ENCODE measurements at places on chromosomes 5 and 9.
A peak's percentile ranks its signal among the peaks of the same experiment; 100 is the strongest.

DNA sequence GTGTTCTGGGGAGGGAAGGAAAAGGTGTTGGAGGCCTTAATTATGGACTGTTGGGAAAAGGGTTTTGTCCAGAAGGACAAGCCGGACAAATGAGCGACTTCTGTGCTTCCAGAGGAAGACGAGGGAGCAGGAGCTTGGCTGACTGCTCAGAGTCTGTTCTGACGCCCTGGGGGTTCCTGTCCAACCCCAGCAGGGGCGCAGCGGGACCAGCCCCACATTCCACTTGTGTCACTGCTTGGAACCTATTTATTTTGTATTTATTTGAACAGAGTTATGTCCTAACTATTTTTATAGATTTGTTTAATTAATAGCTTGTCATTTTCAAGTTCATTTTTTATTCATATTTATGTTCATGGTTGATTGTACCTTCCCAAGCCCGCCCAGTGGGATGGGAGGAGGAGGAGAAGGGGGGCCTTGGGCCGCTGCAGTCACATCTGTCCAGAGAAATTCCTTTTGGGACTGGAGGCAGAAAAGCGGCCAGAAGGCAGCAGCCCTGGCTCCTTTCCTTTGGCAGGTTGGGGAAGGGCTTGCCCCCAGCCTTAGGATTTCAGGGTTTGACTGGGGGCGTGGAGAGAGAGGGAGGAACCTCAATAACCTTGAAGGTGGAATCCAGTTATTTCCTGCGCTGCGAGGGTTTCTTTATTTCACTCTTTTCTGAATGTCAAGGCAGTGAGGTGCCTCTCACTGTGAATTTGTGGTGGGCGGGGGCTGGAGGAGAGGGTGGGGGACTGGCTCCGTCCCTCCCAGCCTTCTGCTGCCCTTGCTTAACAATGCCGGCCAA lies 19.1 kb downstream of the PTGES2 start:
- H3K27ac ChIP-seq: peak overlapping the region; percentile 46
- H3K4me3 ChIP-seq: no peak overlapping the region
- no peaks in the 10 kb centered on the region for H3K4me1 ChIP-seq
- no peaks in the 10 kb centered on the region for H3K27me3 ChIP-seq
- H3K36me3 ChIP-seq: peaks cover 39% of the 10 kb centered on the region

GRCh38 chr9:92564504-92564903 lies 28.7 kb upstream of the ECM2 start:
- DNase-seq: no peak
- no peak overlapping the region for H3K27ac ChIP-seq
- H3K4me1 ChIP-seq: no peaks in the 10 kb centered on the region
- no peak overlapping the region for H3K4me3 ChIP-seq

DNA sequence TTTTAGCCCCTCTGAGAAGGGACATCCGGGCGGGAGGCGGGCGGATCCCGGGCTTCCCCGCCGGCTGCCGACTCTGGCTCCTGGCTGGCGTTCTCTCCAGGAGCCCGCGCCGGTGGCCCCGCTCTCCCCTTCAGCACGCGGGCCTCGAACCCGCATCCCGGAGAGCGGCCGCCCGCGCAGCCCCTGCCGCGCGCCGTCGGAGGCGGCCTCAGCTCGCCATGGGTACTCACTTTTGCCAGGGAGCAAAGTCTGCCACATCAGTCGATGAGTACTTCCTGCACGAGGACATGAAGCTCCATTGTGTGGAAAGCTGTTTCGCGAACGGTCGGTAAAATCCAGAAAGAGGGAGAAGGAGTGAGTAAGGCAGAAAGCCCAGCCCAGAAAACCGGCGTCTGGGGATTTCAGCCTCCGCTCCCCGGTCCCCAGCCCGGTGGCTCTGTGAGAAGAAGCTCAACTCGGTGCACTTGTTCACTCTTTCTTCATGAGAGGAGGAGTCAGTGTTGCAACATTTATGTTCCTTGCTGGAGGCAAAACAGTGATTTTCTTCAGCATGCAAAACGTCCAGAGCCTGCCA lies at the start of gene PRLR:
TSS of gene PRLR (minus strand) at position 450 of the 574 bp plus-strand sequence. CDS start 140,867 bp downstream, outside the sequence.
- DNase-seq: no peak
- H3K27me3 ChIP-seq: peaks cover 82% of the 10 kb centered on the region
- H3K4me1 ChIP-seq: peaks cover 10% of the 10 kb centered on the region
- peaks cover 3% of the 10 kb centered on the region for H3K36me3 ChIP-seq
- no peak within 1 kb of the TSS for H3K27ac ChIP-seq

GRCh38 chr9:3931996-3932906 lies 367.6 kb downstream of the GLIS3 start:
- DNase-seq: no peak
- no peak overlapping the region for H3K27ac ChIP-seq
- no peak overlapping the region for H3K4me3 ChIP-seq
- H3K36me3 ChIP-seq: no peaks in the 10 kb centered on the region
- H3K27me3 ChIP-seq: peaks cover 17% of the 10 kb centered on the region
- H3K4me1 ChIP-seq: no peaks in the 10 kb centered on the region

- H3K36me3 ChIP-seq: peaks cover 88% of the 10 kb centered on the region
- DNase-seq: no peak
- peaks cover 2% of the 10 kb centered on the region for H3K4me1 ChIP-seq
- H3K4me3 ChIP-seq: no peak overlapping the region
- no peaks in the 10 kb centered on the region for H3K27me3 ChIP-seq
Observed at GRCh38 chr9:406886-407654, 192.4 kb downstream of the DOCK8 start.

- no peak overlapping the region for H3K4me3 ChIP-seq
- no peak for DNase-seq
- no peaks in the 10 kb centered on the region for H3K27me3 ChIP-seq
- H3K4me1 ChIP-seq: no peaks in the 10 kb centered on the region
- no peaks in the 10 kb centered on the region for H3K36me3 ChIP-seq
- no peak overlapping the region for H3K27ac ChIP-seq
Observed at GRCh38 chr5:123790226-123790625, 278.2 kb downstream of the CSNK1G3 start.

GRCh38 chr5:39213447-39214207 lies 5.7 kb downstream of the FYB1 start:
- peaks cover 22% of the 10 kb centered on the region for H3K36me3 ChIP-seq
- DNase-seq: no peak
- no peaks in the 10 kb centered on the region for H3K27me3 ChIP-seq
- H3K4me1 ChIP-seq: peaks cover 72% of the 10 kb centered on the region
- peak overlapping the region; percentile 87 for H3K27ac ChIP-seq
- peak overlapping the region; percentile 68 for H3K4me3 ChIP-seq

GRCh38 chr9:259405-260404 lies 45.0 kb downstream of the DOCK8 start:
- no peaks in the 10 kb centered on the region for H3K4me1 ChIP-seq
- no peaks in the 10 kb centered on the region for H3K36me3 ChIP-seq
- H3K4me3 ChIP-seq: no peak overlapping the region

- H3K27me3 ChIP-seq: peaks cover 72% of the 10 kb centered on the region
- H3K36me3 ChIP-seq: no peaks in the 10 kb centered on the region
- no peak for DNase-seq
- H3K4me1 ChIP-seq: no peaks in the 10 kb centered on the region
- H3K4me3 ChIP-seq: no peak overlapping the region
Observed at GRCh38 chr5:6476313-6476661, 27.6 kb downstream of the UBE2QL1 start.

GRCh38 chr5:174736331-174736721 lies 11.9 kb downstream of the MSX2 start:
- H3K36me3 ChIP-seq: no peaks in the 10 kb centered on the region
- DNase-seq: no peak
- H3K27me3 ChIP-seq: peaks cover 60% of the 10 kb centered on the region
- no peak overlapping the region for H3K27ac ChIP-seq
- no peak overlapping the region for H3K4me3 ChIP-seq
